ENCODE measurements at places on chromosomes 16 and 17. TPM values are rescaled to one million over a fixed set of nuclear protein-coding genes. Genes with fewer than 3 reads are reported as not detected.

Gene CTRB1
- not detected for total RNA-seq

GRCh38 chr17:31580706-31581490 lies 189.4 kb downstream of the RAB11FIP4 start:
- no peaks in the 10 kb centered on the region for H3K27me3 ChIP-seq
- DNase-seq = no peak
- no peak overlapping the region for H3K4me3 ChIP-seq
- no peak overlapping the region for H3K27ac ChIP-seq

DNA sequence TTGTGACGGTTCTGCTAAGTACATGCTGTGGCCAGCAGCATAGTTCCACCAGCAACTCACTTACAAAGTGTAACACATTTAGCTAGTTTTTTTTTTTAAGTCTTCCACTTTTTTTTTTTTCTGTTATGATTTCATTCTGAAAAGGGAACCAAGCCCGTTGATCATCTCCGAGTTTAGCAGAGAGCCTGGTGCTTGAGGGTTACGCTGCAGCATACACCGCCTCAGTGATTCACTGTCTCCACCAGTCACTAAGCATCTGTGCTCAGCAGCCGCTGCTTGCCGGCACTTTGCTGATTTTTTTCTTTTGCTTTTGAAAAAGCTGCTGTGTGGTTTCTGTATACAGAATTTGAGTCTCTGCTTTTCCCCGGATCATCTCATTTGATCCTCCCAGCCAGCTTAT lies 194.5 kb upstream of the CDH13 start:
- H3K4me1 ChIP-seq = no peaks in the 10 kb centered on the region
- DNase-seq = no peak
- no peaks in the 10 kb centered on the region for H3K27me3 ChIP-seq
- no peak overlapping the region for H3K4me3 ChIP-seq
- H3K36me3 ChIP-seq = no peaks in the 10 kb centered on the region

DNA sequence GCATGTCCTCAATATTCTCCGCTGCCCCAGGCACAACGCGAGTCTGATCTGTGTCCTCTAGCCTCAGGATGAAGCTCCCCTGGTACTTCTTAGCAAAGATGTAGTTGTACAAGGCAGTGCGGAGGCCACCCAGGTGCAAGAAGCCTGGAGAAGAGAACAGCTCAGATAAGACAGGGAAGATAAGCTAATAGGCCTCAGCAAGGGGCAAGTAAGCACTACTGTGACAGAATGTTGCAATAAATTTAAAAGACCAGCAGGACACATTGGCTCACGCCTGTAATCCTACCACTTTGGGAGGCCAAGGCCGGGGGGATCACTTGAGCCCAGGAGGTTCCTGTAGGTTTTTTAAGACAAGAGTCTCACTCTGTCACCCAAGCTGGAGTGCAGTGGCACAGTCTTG lies 5.0 kb downstream of the EARS2 start:
- no peak overlapping the region for H3K27ac ChIP-seq
- H3K36me3 ChIP-seq = peaks cover 35% of the 10 kb centered on the region
- H3K4me1 ChIP-seq = peaks cover 8% of the 10 kb centered on the region
- H3K27me3 ChIP-seq = no peaks in the 10 kb centered on the region

Gene ITGAL
- 393 TPM for total RNA-seq

DNA sequence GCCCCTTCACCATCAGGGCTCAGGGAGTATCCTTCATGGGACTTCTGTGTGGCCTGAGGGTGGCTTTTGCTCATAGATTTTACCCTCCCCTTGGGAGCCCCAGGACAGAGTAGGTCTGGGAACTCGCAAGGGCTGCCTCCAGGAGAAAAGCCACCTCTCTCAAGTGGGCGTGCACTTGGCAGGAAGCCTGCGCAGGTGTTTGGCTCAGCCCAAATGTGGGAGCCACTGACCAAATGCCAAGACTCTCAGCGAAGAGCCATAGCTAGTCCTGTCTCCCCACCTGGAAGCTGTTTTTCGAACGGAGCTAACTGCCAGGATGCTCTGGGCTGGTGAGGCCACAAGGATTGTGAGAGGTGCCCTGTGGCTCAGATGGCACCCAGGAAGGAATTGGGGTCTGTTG lies 2.0 kb upstream of the HSD17B2 start:
- H3K36me3 ChIP-seq = no peaks in the 10 kb centered on the region
- no peak overlapping the region for H3K27ac ChIP-seq

- no peak overlapping the region for H3K4me3 ChIP-seq
- peaks cover 3% of the 10 kb centered on the region for H3K27me3 ChIP-seq
- DNase-seq = no peak
- no peak overlapping the region for H3K27ac ChIP-seq
These were observed 2.0 kb downstream of the SLC13A5 start for GRCh38 chr17:6711081-6711674.

DNA sequence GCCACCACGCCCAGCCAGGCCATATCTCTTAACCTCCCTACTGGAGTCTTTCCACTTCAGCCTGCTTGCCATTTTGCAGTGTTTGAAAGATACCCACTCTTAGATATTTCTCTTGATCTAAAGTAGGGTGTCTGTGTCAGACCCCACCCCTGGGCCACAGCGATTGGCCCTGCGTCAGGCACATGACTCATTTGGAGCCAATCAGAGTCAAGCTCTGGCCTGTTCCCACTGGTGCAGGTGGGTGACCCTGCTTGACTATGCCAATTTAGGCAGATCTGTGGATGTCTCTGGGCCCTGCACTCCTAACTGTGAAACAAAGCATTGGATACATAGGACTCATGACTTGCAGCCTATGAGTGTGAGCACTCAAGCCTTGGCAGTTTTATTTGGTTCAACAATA lies 27.6 kb downstream of the FOXL1 start:
- no peaks in the 10 kb centered on the region for H3K27me3 ChIP-seq
- no peaks in the 10 kb centered on the region for H3K4me1 ChIP-seq

GRCh38 chr17:74181341-74181740 lies 22.1 kb upstream of the RPL38 start:
- H3K27ac ChIP-seq = no peak overlapping the region
- H3K27me3 ChIP-seq = peaks cover 3% of the 10 kb centered on the region
- no peaks in the 10 kb centered on the region for H3K36me3 ChIP-seq
- no peaks in the 10 kb centered on the region for H3K4me1 ChIP-seq

Gene KRTAP3-2
- not detected for total RNA-seq

Gene PRR35
- not detected for total RNA-seq

- DNase-seq = no peak
- no peak overlapping the region for H3K4me3 ChIP-seq
- no peak overlapping the region for H3K27ac ChIP-seq
- peaks cover 34% of the 10 kb centered on the region for H3K4me1 ChIP-seq
- no peaks in the 10 kb centered on the region for H3K36me3 ChIP-seq
These were observed 118.6 kb upstream of the TNRC6C start for GRCh38 chr17:77839698-77840512.
